Stimulated activated CD4-positive, alpha-beta T cell treated with anti-CD3 and anti-CD28 coated beads, TNF-alpha, amount 100 ng/mL, for 48 hours (primary cell): ENCODE measurements at places on chromosomes 4 and X.

GRCh38 chr4:13261486-13262257, 222.5 kb downstream of the RAB28 start:
- DNase-seq, result no peak

DNA sequence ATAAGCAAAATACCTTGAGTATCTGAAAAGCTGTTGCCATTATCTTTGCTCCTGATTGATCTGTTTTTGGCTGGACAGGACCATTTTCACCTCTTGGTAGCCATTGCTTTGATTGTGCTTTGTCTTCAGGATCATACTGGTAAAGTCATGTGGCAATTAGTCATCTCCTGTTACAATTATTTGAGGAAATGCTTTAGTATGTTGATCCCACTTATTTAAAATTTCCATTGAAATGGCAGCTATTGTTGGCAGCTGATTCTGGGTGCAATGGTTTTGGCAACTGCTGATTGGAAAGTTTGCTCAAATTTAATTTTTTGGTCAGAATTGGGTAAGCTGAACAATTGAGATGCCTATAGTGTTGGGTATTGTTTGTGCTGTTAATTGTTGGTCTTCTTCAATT, 238.3 kb upstream of the TLL1 start:
- DNase-seq, result no peak

- no peak for DNase-seq
Measured at GRCh38 chrX:27660878-27661277, 70.7 kb downstream of the DCAF8L2 start.

GRCh38 chr4:165927815-165928214, 54.8 kb downstream of the TLL1 start:
- DNase-seq, result no peak
